Daoy (cell line): ENCODE measurements at places on chromosomes 7 and 10. TPM values are rescaled to one million over a fixed set of nuclear protein-coding genes. Genes with fewer than 3 reads are reported as not detected.
A peak's percentile ranks its signal among the peaks of the same experiment; 100 is the strongest.

GRCh38 chr10:52004342-52004949, 305.1 kb upstream of the CSTF2T start:
- DNase-seq, result peak; percentile 3

GRCh38 chr7:35908331-35909216, 107.7 kb downstream of the SEPTIN7 start:
- DNase-seq, result no peak

- no peak for DNase-seq
These were observed 52.9 kb upstream of the FGL2 start for GRCh38 chr7:77252506-77252905.

- no peak for DNase-seq
These were observed 135.3 kb upstream of the FAM3C start for GRCh38 chr7:121531175-121532070.

DNA sequence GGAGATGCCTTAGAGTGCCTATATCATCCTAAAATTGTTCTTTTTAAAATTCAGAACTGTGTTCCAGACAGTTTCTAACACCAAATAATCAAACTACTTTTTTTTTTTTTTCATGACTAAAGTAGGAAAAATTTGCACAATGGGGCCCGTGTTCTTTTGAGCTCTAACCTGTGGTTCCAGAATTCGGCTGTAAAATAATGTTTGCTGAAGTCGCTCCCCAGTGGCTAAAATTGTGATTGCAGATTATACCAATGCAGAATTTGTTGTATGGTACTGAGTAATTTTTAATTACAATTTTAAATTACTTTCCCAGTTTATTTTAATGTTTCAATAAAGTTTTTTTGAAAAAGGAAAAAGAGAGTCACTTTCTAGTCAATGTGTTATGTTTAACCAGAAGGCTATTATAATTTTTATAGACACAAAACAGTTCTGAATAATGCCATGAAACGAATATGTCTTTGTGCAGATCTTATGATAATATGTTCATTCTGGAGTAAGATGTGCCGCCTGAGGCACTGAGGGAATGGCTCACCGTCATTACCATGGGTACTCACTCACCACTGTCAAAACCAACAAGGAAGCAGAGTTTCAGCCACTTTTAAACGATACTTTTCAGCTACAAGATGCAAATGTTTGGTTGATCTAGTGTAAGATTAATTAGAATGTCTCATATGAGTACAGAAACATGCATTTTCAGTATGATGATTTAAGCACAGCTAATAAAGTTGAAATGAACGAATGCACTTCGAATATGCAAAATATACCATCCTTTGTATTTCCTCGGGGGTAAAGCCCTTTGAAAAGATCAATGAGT, 173.6 kb downstream of the PRKCQ start:
- no peak for DNase-seq

GRCh38 chr7:6340241-6340640, 67.8 kb upstream of the CYTH3 start:
- no peak for DNase-seq

DNA sequence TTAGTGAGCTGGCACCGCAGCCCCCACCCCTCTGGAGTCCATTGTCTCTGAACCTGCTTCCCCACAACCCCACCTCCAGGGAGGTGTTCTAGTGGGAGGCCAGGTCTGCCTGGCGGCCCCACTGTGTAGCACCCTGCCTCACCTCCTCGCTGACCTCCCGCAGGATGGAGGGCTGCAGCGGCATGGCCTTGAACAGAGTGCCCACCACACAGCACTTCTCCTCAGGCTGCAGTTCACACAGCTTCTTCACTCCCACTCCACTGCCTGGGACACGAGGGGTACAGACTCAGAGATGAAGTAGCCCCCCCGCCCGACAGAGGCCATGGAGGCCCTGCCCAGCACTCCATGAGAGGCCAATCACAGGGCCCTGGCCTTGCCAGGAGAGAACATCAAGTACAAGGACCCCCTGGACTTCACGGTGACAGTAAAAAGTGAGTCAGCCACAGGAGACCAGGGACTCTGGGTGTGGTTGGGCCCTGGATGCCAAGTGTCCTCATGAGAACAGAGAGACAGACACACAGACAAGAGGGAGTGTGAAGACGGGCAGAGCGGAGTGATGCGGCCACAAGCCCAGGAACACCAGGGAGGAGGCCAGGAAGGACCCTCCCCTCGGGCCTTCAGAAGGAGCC, 5.4 kb downstream of the POLD2 start:
- no peak for DNase-seq

VPS37D gene
- 3.7 and 4.6 TPM in 2 replicates for total RNA-seq

AASS gene
- total RNA-seq, result 39.8 and 44.1 TPM in 2 replicates

GIGYF1 gene
- 12.0 and 27.3 TPM in 2 replicates for total RNA-seq

ACSM6 gene
- not detected in 2 replicates for total RNA-seq

GBX1 gene
- not detected in 2 replicates for total RNA-seq

GSTO1 gene
- total RNA-seq, result 194 and 233 TPM in 2 replicates

MALSU1 gene
- total RNA-seq, result 146 and 158 TPM in 2 replicates

HYAL4 gene
- 0.63 and 2.1 TPM in 2 replicates for total RNA-seq
